Hepatocyte (in vitro differentiated cells): ENCODE measurements at places on chromosomes 13 and 19. TPM values are rescaled to one million over a fixed set of nuclear protein-coding genes. Genes with fewer than 3 reads are reported as not detected.

DNA sequence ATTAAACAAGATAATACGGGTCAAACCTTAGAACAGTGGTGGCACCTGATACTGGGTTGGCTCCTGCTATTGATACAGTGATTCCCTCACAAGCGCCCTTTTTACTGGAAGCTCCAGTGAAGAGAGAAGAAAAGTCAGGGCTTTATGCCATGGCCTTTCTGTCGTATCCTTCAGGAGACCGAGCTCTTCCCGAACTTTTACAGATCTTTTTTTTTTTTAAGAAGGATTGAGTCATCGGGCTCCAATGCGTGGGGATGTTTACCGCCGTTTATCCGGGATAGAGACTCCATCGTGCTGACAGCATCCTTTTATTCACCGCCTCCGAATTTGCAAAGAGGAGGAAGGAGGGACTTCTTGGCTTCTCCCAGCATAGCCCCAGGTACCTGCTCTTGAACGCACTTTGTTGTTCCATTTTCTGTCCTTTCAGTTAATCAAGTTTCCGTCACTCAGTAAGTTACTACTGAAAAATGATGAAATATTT is 574 bp downstream of the ZNF227 start:
- DNase-seq, result peak; percentile 20

- no peak for DNase-seq
Observed at GRCh38 chr13:23644126-23644419, 73.9 kb downstream of the TNFRSF19 start.

- DNase-seq, result no peak
Observed at GRCh38 chr13:29572575-29572974, 22.9 kb downstream of the SLC7A1 start.

GRCh38 chr13:48570216-48570828 is 37.4 kb upstream of the RCBTB2 start:
- DNase-seq, result no peak

GRCh38 chr19:40774916-40775631 is at the start of gene MIA:
MIA (plus strand) TSS chr19:40775521; CDS start chr19:40775543, 22 bp downstream.
- DNase-seq, result no peak

GRCh38 chr19:35986664-35987570 is 8.1 kb upstream of the SDHAF1 start:
- peak; percentile 34 for DNase-seq

GRCh38 chr13:80437231-80437630 is 96.3 kb upstream of the SPRY2 start:
- DNase-seq, result no peak

DNA sequence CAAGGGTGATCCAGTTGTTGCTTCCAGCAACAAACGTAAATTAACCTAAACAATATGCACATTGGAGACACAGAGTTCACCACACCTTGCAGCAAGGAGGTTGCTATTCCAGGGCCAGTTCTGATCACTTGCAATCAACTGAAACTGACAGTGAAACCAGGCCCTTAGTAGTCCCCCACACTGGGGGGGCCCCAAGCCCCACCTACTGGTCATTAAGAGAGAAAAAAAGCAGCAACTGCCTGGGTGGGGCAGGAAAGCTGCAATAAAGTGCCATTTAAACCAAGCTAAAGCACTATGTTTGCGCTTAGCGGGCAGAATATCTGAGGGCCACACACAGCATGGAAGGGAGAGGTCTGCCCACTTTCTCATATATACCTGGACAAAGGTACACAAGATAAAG is 51.5 kb downstream of the ATP7B start:
- peak; percentile 30 for DNase-seq

- DNase-seq, result no peak
Observed at GRCh38 chr19:38912600-38913514, 871 bp upstream of the CCER2 start.

GRCh38 chr19:17197666-17198065 is 17.5 kb upstream of the USE1 start:
- DNase-seq, result no peak

DNA sequence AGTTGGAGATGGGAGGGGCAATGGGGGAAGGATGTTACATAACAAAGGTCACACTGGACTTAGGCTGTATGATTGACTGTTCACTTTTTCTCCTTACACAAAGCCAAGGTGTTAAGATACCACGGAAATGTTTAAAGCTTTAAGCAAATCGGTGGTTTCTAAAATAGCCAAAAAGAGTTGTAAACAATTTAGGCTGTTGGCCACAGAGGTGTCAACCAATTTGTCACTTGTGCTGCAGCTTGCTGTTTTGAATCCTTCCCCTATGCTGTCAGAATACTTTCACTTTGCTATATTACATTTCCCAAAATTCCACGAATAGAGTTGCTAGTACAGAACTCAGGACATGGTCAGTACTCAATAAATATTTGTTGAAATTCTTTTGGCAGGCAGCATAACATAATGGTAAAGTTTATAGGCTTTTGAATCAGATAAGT is 149.3 kb downstream of the VWA8 start:
- no peak for DNase-seq

DNA sequence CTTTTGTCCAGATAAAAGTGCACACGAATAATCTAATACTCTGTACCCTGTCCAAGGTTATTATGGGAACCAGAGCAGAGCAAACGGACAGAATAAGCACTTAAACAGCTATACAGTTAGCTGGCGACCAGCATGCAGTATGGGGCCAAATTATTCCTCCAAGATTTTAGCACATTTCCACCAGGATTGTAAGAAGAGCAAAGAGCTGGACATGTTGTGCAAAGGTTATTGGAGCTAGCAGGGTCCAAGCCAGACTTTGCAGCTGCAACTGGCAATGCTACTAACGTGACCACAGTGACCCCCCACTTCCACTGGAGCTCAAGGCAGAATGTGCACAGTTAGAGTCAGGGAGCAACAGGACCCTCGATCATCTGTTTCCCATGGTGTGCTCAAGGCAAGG is 89.9 kb downstream of the COL4A1 start:
- DNase-seq, result no peak

DNA sequence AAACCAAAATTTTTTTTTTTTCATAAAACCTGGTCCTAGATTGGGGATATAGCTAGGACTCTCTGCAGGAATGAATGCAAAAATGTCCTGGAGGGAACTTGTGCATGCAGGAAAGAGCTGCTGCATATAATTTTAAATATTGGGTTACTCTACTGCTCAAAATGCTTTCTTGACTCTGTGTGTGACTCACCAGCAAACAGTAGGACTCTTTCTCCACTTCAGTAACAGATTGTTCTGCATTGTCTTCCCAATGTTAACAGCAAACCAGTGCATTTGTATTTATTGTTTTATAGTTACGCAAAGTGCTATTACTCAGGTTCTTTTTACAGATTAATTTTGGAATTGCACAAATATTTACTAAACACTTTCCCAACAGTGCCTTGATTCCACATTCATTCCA is 163.7 kb upstream of the KL start:
- no peak for DNase-seq

DNA sequence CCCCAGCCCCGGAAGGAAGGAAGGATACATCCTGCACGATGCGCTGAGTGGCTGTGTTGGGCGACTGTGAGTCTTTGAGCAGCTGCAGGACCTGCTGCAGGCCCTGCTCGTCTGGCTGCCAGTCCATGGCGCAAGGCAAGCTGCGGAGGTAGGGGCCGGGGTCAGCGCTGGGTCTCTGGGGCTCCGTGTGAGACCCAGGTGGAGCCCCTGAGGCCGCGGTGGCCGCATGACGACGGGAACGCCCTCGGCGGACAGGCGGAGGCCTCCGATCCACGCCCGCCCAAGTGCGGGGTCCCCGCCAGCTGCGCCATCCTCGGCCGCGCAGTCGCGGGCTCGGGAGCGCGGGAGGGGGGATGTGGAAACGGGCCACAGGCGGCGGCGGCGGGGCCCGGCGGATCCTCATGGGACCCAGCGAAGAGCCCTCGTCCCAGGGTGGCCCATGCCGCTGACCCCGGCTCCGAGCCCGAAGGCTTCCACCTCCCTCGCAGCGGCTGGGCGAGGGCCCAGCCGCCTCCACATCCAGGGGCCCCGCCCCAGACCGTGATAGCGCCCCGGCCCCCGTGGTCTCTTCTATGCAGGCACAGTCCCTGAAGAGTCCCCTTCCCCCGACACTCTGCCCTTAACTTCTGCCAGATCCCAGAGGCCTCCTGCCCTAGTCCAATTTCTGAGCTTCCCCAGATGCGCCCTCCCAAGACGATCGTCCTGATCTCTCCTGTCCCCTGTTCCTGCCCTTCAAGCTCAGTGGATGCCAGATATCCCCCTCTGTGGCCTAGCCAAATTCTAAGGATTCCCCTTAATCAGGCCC is 2.7 kb downstream of the TNPO2 start:
- peak; percentile 49 for DNase-seq

DNA sequence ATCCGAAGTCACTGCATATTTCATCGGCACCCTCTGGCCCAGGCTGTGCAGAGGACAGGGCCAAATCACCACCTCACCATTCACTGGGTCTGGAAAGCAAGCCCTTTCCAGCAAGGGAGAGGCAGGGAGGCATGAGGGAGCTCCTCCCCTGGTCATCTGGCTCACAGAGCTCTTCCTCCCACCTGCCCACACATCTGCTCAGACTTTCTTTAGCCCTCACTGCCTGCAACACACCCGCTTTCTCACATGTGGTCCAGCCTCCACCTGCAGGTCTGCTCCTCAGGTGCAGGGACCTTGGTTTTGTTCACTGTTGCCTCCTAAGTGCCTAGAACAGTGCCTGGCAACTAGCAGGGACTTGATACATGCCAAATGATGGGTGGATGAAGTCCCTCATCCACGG is 21.0 kb upstream of the SLC35E1 start:
- DNase-seq, result no peak

GRCh38 chr13:98495627-98496478 is 81.1 kb downstream of the STK24 start:
- DNase-seq, result no peak

- no peak for DNase-seq
Observed at GRCh38 chr13:97327506-97328221, 105.5 kb downstream of the MBNL2 start.

GRCh38 chr19:35784503-35785338 is 9.4 kb downstream of the ARHGAP33 start:
- DNase-seq, result peak; percentile 46

- DNase-seq, result no peak
Observed at GRCh38 chr19:17893766-17894165, 22.0 kb downstream of the SLC5A5 start.

GRCh38 chr13:83667606-83668005 is 214.7 kb downstream of the SLITRK1 start:
- no peak for DNase-seq

GRCh38 chr13:41802684-41803444 is 158.0 kb downstream of the VWA8 start:
- DNase-seq, result no peak

DNA sequence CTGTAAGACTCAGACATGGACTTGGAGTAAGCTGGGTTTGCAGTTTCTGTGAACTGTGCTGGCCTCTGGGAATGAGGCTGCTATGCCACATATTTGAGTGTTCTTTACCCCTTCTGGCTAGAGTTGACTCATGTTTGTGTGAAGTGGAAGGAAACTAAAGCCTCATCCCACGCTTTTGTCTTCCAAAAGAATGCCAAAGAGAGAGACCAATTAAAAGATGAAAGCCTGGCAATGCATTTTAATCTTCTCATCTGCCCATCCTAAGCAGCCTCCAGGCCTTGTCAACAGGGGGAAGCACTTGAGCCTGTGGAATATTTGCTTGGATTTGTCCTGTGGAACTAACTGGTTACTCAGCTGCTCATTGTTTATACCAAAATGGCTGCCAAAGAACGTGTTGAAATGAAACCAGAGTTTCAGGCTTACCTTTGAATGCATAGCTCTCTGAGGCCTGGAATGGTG is 49.1 kb downstream of the LMO7 start:
- no peak for DNase-seq

DNA sequence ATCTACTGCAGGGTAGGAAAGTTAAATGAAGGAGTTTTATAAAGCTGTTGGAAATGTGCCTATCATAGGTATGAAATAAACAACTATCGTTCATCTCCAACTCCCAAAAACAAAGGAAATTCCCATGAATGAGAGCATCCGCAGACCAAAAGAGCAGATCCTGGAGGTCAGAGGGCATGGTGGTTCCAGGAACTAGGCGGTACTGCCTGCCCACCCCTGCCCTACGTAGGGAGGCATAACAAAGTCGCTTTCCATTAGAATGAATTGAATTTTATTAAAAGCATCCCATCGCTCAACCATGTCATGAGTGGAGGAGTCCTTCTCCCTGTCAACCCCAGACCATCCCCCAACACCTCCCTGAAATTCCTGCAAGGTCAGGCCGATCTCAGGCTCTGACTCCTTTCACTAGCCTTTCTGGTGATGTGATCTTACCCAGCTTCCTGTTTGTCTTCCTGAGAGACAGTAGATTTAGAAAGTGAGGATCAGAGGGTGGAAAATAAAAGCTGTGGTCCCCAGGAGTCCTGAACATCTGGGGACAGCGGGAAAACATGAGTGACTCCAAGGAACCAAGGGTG is at the start of gene CLEC4M:
Gene CLEC4M, plus strand, starts transcription at position 525 of the 575 bp plus-strand sequence. Its CDS starts 24 bp downstream, at position 549.
- DNase-seq, result no peak

- peak; percentile 58 for DNase-seq
Observed at GRCh38 chr19:1650650-1651567, 1.5 kb downstream of the TCF3 start.

DNA sequence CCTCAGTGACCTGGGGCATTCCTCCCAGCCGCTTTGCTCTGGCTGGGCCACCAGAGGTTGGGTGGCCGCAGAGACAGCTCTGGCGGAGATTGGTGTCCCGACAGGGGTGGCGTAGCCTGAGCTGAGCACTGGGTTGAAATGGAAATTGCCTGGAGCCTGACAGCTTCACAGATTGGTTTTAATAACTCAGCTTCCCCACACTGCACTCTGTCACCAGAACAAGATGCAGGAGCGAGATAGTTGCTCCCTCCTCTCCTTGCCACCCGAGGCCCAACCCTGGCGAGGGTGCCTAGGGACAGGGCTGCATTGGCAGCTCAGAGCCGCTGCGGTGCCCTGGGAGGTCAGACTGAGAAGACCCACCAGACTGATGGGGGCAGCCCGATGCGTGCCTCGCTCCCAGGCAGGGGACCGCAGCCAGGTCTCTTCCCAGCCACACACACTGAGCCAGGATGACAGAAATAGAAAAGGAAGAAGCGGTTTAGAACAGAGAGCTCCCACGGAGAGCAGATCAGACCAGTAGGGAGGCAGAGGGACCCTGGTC is 84.1 kb downstream of the KDM4B start:
- DNase-seq, result no peak

GRCh38 chr19:6677883-6678689 is 8.1 kb upstream of the TNFSF14 start:
- peak; percentile 35 for DNase-seq

The SIRT2 gene
- total RNA-seq, result 52.1 and 61.9 TPM in 2 replicates

The IGFLR1 gene
- 3.6 and 5.6 TPM in 2 replicates for total RNA-seq

The GRIK5 gene
- total RNA-seq, result 0.60 and 0.92 TPM in 2 replicates

The DAND5 gene
- 0.17 TPM in 1 of 2 replicates, not detected in the other for total RNA-seq

The GZMM gene
- total RNA-seq, result not detected in 2 replicates

The RNASEH2B gene
- total RNA-seq, result 30.9 and 42.5 TPM in 2 replicates

The FCGBP gene
- total RNA-seq, result 31.2 and 48.2 TPM in 2 replicates

The GNG8 gene
- total RNA-seq, result not detected in 2 replicates

The ACER1 gene
- total RNA-seq, result not detected in 2 replicates

The RPL28 gene
- total RNA-seq, result 604 and 984 TPM in 2 replicates

The ZNF154 gene
- total RNA-seq, result 10.7 and 11.1 TPM in 2 replicates

The PEG3 gene
- total RNA-seq, result not detected in 2 replicates

The FAM216B gene
- total RNA-seq, result 0.80 and 0.90 TPM in 2 replicates
